Activated gamma-delta T cell treated with Interleukin-2 at 50 U/mL for 16 hours (primary cell): ENCODE measurements at places on chromosomes 11 and 22.

GRCh38 chr22:25484521-25485315 is 79.8 kb upstream of the GRK3 start:
- DNase-seq: no peak

GRCh38 chr11:100581318-100581717 is 105.8 kb upstream of the ARHGAP42 start:
- no peak for DNase-seq

- no peak for DNase-seq
Observed at GRCh38 chr22:41920271-41920976, 5.5 kb upstream of the SHISA8 start.

GRCh38 chr11:76782531-76783293 is 444 bp upstream of the TSKU start:
- DNase-seq: no peak

DNA sequence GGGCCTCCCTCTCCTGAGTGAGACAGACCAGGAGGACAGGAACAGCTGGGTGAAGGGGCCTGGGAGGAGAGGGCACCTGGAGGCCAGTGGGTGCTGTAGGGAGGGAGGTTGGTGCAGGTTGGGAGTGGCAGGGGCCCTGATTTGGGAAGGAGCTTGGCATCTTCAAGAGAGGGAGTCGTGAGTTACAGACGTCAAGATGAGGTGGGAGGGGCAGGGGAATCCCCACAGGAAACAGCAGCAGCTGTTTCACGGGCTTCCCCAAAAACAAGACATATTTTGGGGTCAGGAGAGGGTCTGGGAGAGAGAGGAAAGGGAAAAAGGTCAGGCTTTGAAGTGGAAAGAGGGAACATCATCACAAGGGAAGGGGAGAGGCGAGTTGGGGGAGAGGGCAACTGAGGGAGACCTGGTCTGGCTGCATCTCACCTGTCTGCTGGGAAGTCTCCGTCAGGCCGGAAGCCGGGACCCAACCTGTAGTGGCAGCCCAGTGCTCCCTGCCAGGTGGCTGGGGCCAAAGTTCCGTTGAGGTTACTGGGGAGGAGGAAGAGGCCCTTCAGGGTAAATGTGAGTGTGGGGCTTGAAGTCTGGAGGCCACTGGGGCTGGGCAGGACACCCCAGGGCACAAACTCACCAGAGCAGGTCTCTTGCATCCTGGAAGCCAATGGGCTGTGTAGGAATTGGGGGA is 4.4 kb downstream of the NAALADL1 start:
- no peak for DNase-seq

GRCh38 chr22:40076702-40077645 is 82.2 kb downstream of the FAM83F start:
- DNase-seq: no peak
